ENCODE measurements at places on chromosomes 6 and 20.

- no peak for DNase-seq
These were observed 140.8 kb downstream of the VEGFA start for GRCh38 chr6:43910638-43911353.

GRCh38 chr6:10838794-10839333 is 525 bp upstream of the MAK start:
- DNase-seq: peak; percentile 62

DNA sequence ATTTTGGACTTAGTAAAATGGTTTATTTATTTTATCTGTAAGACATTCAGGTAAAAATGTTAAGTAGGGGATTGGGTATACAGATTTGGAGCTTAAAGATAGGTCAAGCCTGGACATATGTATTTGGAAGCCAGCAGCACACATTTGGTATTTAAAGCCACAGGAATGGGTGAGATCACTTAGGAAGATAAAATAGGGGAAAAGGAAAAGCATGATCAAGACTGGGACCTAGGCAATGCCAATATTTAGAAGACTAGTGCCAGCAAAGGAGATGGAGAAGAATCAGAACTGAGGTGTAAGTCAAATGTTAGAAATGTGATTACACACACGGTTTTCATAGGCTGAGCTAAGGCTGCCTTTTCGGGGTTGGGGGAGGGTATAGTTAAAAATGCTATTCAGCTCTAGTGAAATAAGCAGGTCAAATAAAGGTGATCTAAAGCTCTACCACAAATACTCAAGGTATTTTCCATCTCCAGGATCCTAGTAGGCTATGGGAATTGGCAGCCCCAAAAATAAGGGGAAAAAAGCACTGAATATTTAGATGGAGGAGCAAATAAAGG is 20.6 kb downstream of the SLC2A12 start:
- no peak for DNase-seq

DNA sequence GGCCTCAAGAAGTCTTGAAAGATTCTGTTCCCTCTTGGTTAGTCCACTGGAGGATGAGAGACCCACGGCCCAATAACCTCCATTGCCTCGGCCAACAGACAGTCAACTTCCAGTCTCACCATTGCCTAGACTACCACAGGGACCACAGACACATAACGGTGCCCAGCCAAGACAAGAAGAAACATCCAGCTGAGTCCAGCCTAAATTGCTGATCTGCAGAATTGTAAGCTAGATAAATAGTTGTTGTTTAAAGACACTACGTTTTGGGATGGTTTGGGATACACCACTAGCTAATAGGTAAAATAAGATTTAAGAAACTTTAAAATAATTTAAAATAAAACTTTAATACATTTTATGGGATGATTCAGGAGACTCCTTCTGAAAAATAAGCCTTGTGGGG is 324.7 kb upstream of the JAG1 start:
- no peak for DNase-seq

GRCh38 chr20:62860391-62860923 is 1.2 kb downstream of the TCFL5 start:
- DNase-seq: no peak

DNA sequence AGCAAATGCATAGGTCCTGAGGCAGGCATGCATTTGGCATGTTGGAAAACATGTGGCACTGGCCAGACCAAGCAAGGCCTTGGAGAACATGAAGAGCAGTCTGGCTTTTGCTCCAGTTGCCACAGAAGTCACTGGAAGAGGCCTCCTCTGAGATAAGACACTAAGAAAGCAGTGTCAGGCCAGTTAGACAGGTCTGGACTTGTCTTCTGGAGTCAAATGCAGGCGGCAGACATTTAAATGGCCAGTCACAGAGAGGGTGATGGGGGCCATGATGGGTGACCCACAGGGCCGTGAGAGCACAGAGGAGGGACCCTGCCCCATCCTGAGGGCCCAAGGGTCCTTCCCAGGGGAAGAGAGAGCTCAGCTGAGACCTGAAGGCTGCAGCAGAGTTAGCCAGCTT is 26.7 kb upstream of the ADA start:
- no peak for DNase-seq

DNA sequence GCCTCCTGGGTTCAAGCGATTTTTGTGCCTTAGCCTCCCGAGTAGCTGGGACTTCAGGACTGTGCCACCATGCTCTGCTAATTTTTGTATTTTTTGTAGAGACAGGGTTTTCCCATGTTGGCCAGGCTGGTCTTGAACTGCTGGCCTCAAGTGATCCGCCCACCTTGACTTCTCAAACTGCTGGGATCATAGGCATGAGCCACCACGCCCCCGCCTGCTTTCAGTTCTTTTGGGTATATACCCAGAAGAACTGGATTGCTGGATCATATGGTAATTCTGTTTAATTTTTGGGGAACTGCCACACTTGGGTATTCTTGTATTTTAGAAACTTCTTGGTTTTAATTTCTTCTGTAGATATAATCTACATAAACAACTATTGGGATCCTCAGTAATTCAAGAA is 17.0 kb downstream of the CDS2 start:
- DNase-seq: no peak

DNA sequence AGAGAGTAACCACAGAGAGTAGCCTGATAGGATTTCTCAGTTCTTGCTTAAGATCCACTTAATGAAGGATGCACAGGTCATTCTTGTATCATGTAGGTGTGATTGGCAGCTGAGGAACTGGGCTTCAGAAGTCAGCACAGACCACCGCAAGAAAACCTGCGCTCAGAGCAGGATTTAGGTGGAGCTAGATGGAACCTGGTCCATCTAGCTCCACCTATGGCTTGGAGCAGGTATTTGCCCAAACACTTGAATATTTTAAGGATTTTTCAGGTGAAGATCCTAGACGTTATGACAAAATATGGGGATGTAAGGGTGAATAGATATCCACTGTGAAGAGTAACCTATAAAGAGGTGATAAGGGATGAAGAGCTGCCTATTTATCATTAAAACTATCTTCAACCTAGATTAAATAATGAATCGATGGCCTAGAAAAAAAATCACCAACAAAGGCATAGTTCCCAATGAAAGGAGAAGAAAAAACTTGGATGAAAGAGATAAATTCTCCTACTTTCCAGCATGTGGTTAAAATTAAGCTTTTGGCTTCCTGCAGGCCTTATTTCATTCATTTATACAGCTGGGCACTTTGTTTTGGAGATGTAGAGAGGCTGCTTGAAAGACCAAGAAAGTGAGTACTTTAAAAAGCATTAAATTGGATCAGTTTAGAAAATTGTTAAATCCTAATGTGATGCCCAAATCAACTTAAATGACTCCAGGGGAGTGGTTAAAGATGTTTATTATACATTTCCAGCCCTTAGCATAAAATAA is 778.4 kb upstream of the GJE1 start:
- DNase-seq: no peak

GRCh38 chr6:138487102-138487604 is 12.1 kb downstream of the NHSL1 start:
- DNase-seq: no peak

GRCh38 chr6:158158123-158158522 is 9.9 kb downstream of the SERAC1 start:
- no peak for DNase-seq

DNA sequence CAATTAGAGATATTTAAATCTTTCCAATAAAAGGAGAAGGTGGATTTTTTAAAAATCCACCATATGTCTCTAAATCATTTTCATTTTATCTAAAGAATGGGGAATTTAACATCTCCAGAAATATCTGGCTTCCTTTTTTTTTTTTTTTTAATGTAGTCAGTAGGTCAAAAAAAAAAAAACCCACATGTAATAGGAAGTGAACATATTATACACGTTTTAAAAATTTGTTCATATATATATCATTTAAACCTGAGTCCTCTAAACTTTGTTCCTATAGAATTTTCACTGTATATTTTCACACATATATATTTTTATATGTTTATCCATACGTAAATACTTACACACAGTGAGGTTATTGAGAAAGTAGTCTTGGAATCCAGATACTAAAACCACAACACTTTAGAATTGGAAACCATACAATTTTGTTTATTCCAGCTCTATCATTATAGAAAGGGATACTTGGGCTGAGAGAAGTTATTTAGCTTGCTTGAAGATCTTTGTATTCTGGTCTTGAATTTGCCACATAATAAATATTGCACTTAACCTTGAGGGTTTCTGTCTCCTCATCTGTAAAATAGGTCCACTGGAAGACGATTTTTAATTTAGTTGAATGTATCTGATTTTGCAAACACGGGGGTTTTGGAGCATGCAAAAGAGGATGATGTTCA is 62.1 kb upstream of the ZNF217 start:
- DNase-seq: no peak

- DNase-seq: no peak
These were observed 47.9 kb downstream of the BTBD3 start for GRCh38 chr20:11965602-11966001.

DNA sequence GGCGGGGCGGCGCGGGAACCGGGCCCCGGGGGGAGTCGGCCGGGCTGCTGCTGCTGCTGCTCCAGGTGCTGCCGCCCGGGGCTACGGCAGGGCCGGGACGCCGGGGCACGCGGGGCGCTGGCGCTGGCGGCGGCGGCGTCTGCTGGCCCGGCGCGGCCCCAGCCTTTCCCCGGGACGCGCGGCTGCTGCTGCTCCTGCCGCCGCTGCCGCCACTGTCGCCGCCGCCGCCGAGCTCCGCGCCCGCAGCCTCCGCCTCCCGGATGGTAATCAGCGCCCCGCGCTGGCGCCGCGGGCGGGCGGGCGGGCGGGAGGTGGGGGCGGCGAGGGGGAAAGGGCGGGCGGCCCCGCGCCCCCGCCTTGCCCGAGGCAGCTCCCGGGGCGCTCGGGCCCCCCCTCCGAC is 306 bp downstream of the EBF4 start:
- DNase-seq: peak; percentile 80

GRCh38 chr6:40112350-40112749 is 178.1 kb upstream of the MOCS1 start:
- no peak for DNase-seq

- no peak for DNase-seq
These were observed 216.2 kb downstream of the NFATC2 start for GRCh38 chr20:51326201-51326819.

DNA sequence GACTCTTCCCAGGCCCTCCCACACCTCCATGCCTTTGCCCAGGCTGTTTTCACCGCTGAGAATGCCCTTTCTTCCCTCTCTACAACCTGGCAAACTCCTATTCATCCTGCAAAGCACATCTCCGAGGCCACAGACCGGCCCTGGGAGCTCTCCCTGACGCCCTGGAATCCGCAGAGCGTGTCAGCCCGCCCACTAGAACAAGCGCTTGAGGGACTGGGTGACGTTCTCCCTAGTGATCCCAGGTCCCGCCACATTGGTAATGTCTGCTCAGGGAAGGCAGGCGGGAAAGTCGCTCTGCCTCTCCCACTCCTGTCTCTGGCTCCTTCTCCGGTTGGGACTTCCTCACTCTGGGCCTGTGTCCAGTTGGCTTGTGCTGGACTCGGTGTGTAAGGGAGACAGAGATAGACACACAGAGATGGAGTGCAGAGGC is 61.6 kb downstream of the SRC start:
- DNase-seq: no peak

DNA sequence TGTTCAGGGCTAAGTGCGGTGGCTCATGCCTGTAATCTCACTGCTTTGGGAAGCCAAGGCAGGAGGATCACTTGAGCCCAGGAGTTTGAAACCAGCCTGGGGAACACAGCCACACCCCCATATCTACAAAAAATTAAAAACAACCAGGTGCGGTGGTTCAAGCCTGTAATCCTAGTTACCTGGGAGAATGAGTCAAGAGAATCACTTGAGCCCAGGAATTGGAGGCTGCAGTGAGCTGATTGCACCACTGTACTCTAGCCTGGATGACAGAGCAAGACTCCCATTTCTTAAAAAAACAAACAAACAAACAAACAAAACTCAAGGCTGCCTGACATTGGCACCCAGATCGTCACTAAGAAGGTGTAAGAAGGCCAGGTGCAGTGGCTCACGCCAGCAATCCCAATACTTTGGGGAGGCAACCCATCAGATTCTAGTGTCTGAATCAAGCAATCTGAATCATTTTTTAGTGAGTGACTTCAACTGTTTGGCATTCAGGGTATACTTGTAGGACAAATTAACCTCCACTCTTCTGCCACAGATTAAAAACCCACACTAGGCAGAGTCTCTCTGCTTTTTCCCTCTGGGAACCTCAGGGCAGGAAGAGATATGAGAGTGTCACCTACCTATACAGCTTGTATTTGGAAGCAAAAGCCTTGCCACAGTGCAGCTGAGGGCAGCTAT is 6.1 kb downstream of the PLAGL2 start:
- DNase-seq: no peak

DNA sequence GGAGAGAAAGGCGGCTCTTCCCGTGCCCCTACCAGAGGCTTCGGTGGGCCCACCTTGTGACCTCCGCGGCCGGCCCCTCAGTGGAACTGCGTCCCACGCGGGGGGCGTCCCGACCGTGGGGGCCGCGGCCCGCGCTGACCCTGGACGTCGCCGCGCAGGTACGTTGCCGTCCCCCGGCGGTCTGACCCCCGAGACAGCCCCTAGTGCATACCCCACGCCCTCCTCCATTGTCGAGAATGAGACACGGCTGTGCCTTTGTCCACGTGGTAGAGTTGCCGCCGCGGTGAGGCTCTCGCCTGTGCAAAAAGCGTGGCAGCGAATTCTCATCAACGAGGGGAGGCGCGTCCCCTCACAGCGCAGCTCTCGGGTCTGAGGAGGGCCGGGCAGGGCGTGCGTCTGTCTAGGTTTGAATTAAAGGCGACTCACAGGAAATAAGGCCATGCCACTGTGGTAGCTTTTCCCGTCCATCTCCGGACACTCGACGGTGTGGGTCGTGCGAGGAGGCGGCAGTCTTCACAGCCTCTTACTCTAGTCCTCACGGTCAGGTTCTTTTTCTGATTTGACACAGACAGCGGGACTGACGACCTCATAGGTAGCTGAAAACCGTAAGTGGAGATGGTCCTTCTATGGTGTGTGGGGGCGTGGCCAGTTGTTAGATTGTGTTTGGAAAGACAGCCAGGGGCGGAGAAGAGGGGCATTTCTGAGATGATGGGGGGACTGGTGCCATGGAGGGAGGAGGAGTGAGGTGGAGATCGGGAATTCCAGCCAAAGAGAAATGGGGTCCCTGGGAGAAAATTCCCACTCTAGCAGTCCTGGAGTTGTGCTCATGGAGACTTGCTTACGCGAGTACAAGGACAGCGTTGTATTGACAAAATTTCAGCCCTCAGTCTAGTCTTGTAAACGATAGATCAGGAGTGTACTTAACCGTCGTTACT is 580 bp downstream of the NXT1 start:
- peak; percentile 89 for DNase-seq

DNA sequence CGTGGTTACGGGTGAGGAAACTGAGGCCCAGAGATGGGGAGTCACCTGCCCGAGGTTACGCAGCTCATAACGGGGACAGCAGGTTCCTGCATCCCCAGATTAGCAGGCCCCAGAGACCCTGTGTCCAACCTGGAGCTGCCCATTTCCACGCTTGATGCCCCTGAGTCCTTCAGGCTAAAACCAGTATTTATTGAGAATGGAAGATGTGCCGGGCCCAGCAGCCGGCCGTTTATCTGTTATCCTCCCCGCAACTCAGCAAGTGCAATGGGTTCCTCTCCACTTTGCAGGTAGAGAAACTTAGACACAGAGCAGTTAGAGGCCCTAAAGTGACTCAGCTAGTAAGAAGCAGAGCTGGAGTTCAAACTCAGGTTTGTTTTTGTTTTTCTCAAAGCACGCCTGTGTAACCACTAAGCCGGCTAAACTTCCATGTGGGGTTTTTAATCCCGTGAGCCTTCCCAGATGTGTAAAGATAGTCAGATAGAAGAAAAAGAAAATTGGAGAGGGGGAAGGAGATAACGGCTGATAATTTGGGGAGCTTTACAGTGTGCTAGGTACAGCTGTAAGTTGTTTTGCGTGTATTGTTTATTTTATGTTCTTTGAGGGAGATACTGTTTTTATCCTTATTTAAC is 775 bp downstream of the PFDN4 start:
- DNase-seq: no peak
